ENCODE measurements at places on chromosomes 4 and X.

- no peak for DNase-seq
Observed at GRCh38 chr4:84870398-84871163, 95.9 kb downstream of the WDFY3 start.

DNA sequence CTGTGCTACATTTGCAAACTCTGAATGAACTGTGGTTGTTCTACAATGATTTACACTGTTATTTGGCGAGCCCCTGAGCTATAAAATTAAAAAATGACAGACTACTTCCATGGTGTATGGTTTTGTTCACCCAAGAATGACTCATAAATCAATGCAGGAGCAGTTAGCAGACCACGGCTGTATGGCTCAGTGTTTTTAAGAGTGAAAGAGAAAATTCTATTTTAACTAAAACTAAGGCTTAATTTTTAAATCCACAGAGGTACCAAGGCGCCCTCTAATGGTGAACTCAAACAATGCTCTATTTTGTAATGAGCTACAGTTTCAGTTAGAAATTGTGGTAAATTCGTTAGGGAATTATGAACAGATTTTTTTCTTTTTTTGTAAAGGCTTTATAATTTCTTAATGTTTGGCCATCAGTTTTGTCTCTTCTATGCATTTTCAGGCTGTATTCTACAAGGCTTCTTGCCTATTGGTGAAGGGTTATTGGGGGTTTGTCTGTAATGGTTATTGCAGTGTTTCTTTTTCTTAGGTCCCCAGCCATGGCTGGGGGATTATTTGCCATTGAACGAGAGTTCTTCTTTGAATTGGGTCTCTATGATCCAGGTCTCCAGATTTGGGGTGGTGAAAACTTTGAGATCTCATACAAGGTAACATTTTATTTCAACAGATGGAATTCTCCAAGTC is 32.5 kb downstream of the HMGB2 start:
- DNase-seq: no peak

DNA sequence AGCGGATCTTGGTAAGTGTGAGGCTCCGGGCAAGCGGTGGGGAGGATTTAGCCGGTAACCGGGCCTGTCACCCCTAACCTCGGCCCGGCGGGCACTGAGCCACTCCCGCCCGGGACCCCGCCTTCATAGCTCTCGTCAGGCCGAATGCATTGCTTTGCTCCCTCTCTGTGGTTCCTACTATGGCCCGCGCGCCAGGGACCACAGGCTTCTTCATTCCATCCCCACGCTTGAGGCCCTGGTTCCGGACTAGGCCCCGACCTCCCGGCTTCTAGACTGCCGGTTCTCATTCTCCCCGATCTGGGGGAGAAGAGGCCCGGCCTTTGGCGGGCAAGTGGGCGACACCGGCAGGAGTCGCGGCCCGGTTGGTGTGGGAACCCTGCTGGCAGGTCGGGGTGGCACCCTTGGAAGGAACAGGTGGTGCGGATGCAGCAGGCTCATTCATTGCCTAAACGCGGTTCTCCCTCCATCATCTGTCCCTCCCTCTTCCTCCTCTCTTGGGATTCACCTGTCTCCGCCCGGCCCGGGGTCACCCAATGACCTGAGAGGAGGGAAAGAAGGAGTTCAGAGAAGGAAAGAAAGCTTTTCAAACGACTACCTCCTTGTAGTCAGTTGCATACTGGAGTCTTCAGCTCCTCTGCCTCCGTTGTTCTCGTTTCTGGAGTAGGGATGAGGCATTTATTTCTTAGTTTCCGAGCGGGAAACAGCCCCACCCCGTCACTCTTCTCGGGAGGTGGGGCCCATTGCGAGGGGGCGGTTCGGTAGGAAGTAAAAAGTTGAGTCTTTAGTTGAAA is at the start of gene NDUFC1:
NDUFC1 (minus strand) TSS at position 657 of the 791 bp plus-strand sequence. CDS start 6,679 bp downstream, outside the sequence.
- DNase-seq: no peak

DNA sequence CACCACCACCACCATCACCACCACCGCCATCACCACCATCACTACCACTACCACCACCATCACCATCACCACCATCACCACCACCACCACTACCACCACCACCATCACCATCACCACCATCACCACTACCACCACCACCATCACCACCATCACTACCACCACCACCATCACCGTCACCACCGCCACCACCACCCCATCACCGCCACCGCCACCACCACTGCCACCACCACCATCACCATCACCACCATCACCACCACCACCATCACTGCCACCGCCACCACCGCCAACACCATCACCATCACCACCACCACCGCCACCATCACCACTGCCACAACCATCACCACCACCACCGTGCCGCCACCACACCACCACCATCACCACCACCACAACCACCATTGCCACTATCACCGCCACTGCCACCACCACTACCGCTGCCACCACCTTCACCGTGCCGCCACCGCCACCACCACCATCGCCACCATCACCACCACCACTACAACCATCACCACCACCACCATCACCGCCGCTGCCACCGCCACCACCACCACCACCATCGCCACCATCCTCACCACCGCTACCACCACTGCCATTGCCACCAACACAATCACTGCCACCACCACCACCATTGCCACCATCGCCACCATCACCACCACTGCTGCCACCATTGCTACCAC is 1511.3 kb upstream of the AGA start:
- DNase-seq: no peak

GRCh38 chr4:86924811-86925210 is 10.0 kb upstream of the AFF1 start:
- no peak for DNase-seq

DNA sequence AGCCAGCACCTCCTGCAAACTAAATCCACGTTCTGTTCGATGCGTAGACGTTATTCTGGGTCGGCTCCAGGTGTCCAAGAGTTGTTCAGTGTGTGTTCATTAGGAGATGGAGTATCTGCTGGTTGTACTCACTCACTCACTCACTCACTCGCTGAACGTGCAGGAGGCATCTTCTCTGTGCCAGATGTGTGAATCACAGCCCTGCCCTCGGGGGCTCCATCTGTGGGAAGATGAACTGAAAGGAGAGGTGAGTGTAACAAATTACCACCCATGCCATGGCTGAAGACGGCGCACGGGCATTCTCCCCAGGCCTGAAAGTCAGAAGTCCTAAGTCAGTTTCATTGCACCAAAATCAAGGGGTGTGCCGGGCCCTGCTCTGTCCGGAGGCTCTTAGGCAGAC is 16.1 kb downstream of the NSG1 start:
- no peak for DNase-seq

GRCh38 chrX:42664680-42665079 is 113.3 kb downstream of the PPP1R2C start:
- no peak for DNase-seq

DNA sequence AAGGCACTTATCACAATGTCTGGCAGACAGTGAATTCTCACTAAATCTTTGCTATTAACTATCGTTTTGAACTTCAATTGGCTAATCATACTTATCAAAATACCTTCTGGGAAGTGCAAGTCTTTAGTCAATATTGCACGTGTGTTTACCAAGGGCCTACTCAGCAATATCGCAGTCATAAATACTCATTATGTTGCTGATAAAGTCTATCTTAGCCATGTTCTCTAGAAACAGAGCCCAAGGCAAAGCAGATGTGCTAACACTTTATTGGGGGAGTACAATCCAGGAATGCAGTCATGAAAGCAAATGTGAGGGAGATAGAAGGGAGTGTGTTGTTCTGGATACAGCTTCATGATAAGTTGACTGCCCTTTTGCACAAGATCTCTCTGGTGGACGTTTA is 90.5 kb downstream of the FBXO8 start:
- DNase-seq: no peak

GRCh38 chrX:119871245-119871598 is 311 bp downstream of the RNF113A start:
- no peak for DNase-seq

GRCh38 chr4:183517781-183518180 is 12.9 kb downstream of the ING2 start:
- DNase-seq: no peak

GRCh38 chr4:26349496-26349895 is 28.7 kb downstream of the RBPJ start:
- no peak for DNase-seq

Data from stimulated activated CD4-positive, alpha-beta T cell treated with anti-CD3 and anti-CD28 coated beads, TNF-alpha, amount 100 ng/mL, for 1 hour (primary cell).